Epithelial cell of proximal tubule (primary cell): ENCODE measurements at places on chromosomes 3 and 15.
A peak's percentile ranks its signal among the peaks of the same experiment; 100 is the strongest.

- DNase-seq: no peak
These were observed 413 bp downstream of the SEC22C start for GRCh38 chr3:42581400-42581708.

DNA sequence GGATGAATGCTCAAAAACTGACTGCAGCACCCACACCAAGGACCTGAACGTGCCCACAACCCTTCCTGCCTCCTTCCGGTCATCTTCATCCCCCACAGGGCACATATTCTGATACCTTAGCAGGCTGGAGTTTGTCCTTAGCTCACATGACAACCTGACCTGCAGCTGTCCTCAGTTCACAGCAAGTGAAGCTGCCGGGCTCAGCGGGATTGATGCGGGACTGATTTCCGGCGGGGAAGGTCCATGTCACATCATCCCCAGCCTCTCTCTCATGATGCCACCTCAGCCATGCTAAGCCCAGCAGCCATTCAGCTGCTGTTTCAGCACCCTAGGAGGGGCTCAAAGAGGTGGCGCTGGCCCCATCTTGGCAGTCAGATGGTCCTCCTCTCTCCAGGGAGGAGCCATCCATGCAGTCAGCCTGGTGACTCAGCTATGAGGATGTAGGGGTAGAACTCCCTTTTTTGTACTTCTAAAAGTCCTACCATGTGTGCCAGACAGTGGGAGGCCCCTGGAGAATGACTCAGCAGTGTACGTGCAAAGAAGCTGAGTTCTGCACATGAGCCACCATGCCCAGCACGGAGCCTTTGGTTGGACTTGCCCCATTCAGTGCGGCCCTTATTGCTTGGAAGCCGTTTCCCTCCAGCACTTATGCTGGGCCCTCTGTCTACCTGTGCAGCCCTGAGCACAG is 9.5 kb downstream of the CA12 start:
- peak; percentile 83 for DNase-seq

- peak; percentile 89 for DNase-seq
These were observed 195.1 kb upstream of the ICE2 start for GRCh38 chr15:60673918-60674558.

- no peak for DNase-seq
These were observed 157.1 kb upstream of the DPH6 start for GRCh38 chr15:35702946-35703495.

DNA sequence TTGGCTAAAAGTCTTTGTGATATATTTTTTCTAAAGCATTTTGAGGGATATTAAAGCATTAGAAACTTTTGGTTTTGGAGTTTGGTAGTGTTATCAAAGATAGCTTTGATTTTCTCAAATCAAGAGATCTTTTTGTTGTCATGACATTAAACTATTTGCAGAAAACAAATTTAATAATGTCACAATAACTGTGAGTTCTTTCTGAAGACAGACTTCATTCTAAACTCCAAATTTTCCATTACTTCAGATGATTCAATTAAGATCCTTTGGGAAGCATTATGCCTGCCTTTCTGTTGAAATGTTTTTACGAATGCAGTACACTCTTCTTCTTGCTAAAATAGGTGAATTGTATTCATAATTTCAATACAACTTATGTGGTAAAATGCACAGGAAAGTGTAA is 145.4 kb downstream of the ALCAM start:
- no peak for DNase-seq
